ENCODE measurements at places on chromosomes 2 and 18. TPM values are rescaled to one million over a fixed set of nuclear protein-coding genes. Genes with fewer than 3 reads are reported as not detected.

Gene CFLAR
- polyA plus RNA-seq, result 79.5 TPM

DNA sequence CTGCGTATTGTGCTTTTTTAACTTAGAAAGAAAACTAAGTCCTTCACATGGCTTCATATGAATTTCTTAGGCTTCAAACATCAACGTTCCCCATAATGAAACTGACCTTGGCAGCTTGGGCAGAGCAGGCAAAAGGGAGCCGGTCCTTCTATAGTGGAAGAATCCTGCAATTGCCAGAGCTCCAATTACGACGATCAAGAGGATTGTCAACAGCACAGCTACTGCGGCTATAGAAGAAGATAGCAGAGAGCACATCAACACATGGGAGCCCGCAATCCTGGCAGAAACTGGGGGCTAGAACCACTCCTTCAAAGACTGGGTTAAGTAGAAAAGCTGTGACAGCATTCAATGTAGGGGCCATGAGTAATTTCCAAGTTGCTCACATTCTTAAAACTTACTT, 69.8 kb downstream of the DHRS9 start:
- H3K4me3 ChIP-seq, result no peak overlapping the region
- H3K36me3 ChIP-seq, result no peaks in the 10 kb centered on the region
- no peaks in the 10 kb centered on the region for H3K27me3 ChIP-seq
- H3K27ac ChIP-seq, result no peak overlapping the region

Gene SLC5A7
- not detected for polyA plus RNA-seq

- no peak overlapping the region for H3K27ac ChIP-seq
- no peaks in the 10 kb centered on the region for H3K36me3 ChIP-seq
- no peaks in the 10 kb centered on the region for H3K4me1 ChIP-seq
- H3K4me3 ChIP-seq, result no peak overlapping the region
- no peaks in the 10 kb centered on the region for H3K27me3 ChIP-seq
- no peak for DNase-seq
Measured at GRCh38 chr2:236054125-236054524, 114.1 kb downstream of the GBX2 start.

DNA sequence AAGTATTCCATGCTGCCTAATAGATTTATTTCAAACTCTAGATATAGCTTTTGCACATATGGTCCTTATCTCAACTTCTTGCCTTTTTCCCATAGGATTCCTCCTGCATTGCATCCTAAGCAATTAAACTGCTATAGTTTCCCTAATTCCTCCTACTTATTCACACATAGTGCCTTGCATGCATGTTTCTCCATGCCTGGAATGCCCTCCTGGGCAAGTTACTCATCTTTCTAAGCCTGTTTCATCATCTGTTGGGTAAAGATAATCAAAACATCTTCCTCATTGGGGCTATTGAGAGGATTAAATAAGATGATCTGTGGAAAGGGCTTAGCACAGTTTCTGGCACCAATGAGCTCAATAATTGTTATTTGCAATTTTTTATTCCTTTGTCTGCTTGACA, 726.5 kb downstream of the SLC4A3 start:
- no peak for DNase-seq
- H3K4me3 ChIP-seq, result no peak overlapping the region
